ENCODE measurements at places on chromosomes 7 and 10.

GRCh38 chr7:50679218-50680007, 103.3 kb downstream of the GRB10 start:
- DNase-seq, result no peak

- DNase-seq, result no peak
Observed at GRCh38 chr7:43044511-43044910, 67.9 kb upstream of the HECW1 start.

- DNase-seq, result no peak
Observed at GRCh38 chr10:77408259-77408658, 229.3 kb downstream of the KCNMA1 start.

DNA sequence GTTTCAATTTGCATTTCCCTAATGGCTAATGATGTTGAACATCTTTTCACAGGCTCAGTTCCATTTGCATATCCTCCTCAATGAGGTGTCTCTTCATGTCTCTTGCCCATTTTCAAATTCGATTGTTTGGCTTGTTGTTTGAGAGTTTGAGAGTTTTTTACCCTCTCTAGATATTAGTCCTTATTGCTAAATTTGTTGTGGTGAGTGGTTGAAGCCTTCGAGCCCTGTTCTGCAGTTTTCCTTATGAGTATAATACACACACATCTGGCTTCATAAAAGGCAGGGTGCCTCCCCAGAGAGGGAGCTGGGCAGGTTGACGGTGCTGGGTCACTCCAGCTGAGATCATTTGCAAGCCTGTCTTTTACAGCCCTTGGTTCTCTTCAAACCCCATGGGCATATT, 65.1 kb downstream of the RGS10 start:
- DNase-seq, result no peak

- no peak for DNase-seq
Observed at GRCh38 chr7:30797176-30798040, 26.2 kb downstream of the MINDY4 start.

Data from upper lobe of right lung (tissue), 1 donor.